ENCODE measurements at places on chromosomes 6 and 20.
A peak's percentile ranks its signal among the peaks of the same experiment; 100 is the strongest.

- DNase-seq, result no peak
Measured at GRCh38 chr6:16583144-16583762, 178.0 kb downstream of the ATXN1 start.

GRCh38 chr6:50213146-50213545 lies 163.4 kb upstream of the DEFB112 start:
- DNase-seq, result no peak

DNA sequence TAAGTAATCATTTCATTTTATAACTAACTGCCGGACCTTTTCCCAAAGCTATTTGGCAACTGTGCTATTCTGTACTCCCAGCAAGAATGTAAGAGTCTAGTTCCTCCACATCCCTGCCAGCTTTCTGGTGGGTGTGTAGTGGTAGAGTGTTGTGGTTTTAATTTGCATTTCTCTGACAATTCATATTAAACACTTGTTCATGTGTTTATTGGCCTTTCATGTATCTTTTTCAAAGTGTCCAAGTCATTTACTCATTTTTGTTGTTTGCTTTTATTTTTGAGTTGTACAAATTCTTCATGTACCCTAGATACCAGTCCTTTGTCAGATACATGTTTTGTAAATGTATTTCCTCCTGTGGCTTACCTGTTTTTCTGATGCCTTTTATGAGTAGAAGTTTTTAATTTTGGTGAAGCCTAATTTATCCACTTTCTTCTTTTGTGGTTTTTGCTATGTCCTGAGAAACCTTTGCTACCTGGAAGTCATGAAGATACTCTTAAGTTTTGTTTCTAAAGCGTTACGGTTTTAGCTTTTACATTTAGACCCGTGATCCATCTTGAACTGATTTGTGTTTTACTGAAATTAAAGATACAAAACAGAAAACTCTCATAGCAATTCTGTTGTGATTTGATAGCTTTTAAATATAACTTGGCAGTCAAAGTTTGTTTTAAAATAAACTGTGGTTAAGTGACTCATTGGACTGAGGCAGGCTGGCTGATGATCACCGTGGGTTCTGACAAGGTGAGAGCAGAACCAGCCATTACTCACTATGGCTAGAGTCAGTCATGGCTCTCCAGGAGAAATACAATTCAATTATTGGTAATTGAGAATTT lies 8.0 kb downstream of the MYLIP start:
- DNase-seq, result peak; percentile 43

DNA sequence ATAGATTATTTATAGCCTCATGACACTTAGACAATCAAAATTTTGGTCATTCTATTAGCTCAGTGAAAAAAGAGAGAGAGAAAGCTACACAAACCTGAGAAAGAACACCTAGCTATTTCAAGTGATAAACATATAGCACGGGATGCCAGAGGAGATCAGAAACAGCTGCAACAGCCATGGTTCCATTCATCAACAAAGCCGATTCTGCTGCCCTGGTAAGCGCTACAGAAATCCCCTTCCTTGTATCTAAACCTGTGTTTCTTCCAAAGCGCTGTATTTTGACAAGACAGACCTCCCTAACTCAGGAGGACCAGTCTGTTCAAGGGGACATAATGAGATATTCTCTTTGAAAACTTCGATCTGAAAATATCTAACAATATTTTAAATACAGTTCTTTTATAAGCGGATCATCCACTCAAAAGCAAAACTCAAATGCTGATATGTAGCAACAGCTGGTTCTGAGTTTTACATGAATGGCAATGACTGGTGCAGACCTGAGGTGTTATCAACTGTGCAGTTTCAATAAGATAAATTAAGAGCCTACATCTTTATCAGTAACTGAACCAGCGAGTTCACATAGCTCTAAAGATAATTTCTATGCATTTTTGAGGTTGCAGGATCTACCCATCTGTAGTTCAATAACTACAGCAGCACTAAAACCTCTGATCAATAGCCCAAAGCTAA lies 447.8 kb downstream of the FRK start:
- DNase-seq, result no peak

- no peak for DNase-seq
Measured at GRCh38 chr20:50049442-50050026, 63.4 kb downstream of the UBE2V1 start.

DNA sequence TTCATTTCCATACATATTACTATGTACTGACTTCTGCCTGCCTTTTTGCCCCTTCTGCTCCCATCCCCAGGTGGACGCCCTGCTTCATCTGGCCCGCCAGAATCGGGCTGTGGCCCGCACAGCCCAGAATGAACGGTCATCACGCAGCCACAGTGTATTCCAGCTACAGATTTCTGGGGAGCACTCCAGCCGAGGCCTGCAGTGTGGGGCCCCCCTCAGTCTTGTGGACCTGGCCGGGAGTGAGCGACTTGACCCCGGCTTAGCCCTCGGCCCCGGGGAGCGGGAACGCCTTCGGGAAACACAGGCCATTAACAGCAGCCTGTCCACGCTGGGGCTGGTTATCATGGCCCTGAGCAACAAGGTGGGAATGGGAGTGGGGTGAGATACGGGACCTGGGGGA lies 4.7 kb upstream of the PHF1 start:
- no peak for DNase-seq

DNA sequence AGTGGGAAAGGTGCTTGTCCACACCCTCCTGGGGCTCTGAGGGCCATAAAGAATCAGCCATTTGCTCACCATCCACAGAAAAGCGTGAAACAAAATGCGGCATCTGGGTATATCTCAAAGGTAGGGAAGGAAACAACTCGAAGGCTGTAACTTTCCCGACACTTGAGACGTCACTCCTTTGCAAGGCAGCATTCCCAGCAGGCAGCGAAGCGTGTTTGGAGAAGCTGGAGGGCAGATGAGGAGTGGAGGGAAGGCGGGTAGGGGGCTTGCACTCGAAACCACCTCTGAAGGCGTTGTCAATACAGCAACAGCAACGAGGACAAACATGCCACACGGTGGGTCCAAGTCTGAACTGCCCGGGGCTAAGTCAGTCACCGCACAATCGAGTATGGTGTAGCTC lies 98.4 kb downstream of the FOXC1 start:
- DNase-seq, result no peak

DNA sequence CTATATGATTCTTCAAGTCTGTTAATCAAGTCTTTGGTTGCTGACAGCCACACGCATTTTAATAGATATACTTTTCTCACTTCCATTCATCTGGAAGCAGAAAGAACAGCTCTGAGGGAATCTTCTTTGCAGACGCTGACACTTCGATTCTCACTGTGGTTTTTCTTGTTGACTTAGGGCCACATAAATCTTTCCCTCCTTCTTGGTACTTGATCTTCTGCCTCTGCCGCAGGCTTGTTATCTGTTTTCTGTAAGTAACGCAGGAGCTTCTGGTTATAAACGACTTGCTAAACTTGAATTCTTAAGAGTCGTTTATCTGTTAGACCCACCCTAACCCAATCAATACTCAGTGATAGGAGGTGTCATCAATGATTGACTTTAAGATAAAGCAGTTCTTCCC lies 268.8 kb upstream of the SULF2 start:
- no peak for DNase-seq

GRCh38 chr6:135576055-135576454 lies 78.5 kb upstream of the AHI1 start:
- no peak for DNase-seq

GRCh38 chr6:20159781-20160540 lies 52.3 kb downstream of the MBOAT1 start:
- no peak for DNase-seq

DNA sequence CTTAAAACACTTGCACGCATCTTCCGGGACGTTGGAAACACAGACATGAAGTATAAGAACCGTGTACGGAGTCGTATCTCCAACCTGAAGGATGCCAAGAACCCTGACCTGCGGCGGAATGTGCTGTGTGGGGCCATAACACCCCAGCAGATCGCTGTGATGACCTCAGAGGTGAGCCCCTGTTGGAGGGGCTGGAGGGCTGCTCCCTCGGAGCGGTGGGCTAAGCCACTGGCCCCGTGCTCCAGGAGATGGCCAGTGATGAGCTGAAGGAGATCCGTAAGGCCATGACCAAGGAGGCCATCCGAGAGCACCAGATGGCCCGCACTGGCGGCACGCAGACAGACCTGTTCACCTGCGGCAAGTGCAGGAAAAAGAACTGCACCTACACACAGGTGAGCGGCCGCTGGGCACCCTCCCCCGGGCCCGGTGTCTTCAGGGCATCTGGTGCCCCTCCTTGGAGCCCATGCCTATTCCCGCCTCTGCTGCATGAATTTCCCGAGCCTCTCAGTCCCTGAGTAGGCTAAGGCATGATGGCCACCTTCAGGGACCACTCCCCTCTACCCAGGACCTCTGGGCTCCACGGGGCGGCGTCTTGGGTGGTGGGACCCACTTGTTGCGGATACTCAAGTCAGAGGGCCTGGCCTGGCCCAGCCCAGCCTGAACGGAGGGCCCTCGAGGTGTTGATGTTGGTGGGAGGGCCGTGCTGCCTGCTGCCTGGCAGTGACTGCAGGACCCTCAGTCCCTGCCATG lies 7.4 kb downstream of the TCEA2 start:
- DNase-seq, result no peak

DNA sequence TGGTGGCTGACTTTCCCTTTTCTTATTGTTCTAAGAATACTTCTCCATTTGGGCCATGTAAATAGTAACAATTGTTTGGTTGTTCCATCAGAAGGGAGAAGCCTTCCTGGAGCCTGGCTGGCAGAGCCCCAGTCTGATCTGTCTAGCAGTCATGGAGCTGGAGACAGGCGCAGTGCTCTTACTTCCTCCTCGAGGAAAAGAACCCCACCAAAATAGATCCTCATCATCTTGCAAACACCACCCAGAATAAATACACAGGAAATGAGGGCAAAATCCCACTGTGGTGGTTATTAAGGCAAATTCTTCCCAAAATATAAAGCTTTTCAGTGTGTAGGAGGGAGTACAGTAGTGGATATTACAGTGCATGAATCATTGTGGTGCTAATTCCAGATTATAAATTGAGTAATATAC lies 195.1 kb upstream of the SGK1 start:
- DNase-seq, result no peak

DNA sequence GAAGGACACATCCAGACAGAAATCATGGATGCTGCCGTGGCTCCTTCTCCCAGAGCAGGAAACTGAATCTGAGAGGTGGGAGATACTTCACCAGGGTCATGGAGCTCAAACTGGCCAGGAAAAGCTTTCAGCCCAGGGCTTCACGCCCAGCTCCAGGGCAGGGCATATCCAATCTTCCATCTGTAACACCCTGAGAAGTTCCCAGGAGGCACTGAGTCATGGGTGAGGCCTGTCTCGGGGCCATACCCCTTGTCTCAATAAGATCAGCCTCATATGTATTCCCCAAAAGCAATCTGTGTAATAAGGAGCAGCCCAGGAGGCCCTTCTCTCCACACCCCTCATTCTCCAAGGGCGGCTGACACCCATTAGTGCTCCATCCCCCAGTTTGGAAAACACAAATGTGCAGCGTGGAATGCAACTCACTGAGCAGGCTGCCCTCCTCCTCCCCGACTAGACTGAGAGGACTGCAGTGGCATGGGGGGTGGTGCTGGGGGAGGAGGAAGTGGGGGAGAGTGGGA lies 439.3 kb upstream of the SULF2 start:
- no peak for DNase-seq

DNA sequence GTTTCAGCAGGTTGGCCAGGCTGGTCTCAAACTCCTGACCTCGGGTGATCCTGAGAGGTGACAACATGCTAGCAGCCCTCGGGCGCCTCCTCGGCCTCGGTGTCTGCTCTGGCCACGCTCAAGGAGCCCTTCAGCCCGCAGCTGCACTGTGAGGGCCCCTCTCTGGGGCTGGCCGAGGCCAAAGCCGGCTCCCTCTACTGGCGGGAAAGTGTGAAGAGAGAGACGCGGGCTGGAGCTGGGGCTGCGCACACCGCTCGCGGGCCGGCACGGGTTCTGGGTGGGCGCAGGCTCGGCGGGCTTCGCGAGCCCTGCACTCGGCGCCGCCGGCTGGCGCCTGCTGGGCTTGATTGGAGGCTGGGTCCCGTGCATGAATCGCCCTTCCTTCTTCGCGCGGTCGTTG lies 80.8 kb upstream of the RBM24 start:
- no peak for DNase-seq

- DNase-seq, result no peak
Measured at GRCh38 chr6:170153436-170154319, 137.2 kb downstream of the DLL1 start.

DNA sequence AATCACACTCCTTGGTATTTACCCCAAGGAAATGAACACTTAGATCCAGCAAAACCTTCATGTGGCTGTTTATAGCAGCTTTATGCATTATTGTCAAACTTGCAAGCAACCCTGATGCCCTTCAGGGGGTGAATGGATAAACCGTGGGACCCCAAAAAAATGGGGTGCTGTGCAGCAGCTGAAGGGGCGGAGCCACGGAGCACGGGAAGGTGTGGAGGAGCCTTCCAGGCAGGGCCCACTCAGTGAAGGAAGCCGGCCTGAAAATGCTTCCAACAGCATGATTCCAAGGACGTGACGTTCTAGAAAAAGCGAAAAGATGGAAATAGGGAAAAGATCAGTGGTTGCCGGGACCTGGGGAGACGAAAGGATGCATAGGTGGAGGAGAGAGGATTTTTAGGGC lies 25.6 kb upstream of the FRMD1 start:
- DNase-seq, result no peak

DNA sequence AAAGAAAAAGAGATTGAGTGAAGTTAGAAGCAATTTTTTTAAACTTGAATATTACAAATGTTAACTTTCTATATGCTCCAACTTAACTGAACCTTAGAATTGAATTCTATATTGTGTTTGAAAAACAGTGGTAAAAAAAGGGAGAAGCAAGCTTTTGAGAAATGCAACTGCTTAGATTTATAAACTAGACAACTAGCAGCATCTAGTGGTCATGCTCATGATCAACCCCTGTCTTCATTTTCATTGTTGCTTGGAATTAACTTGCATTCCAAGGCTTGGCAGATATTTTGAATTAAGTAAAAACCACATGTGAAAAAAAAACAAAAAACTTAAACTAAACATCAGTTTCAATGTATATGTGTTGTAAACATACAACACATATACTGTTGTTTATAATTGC lies 113.1 kb downstream of the C6orf58 start:
- DNase-seq, result peak; percentile 5

DNA sequence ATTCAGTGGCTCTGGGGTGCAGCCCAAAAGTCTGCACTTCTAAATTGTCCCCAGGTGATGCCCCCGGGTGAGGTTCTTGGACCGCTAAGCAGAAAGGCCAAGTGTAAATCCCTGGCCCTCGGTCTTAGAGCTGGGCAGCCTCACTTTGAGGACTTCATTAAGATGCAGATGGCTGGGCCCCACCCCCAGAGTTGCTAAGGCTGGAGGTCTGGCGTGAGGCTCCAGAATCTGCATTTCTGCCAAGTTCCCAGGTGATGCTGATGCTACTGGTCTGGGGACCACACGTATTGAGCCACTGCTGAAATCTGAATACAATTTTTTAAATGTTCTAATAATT lies 735 bp upstream of the SLC23A2 start:
- DNase-seq, result no peak

Measured in HTR-8/SVneo (cell line).